NCI-H2081 (cell line): ENCODE measurements at places on chromosomes 2 and 18.

GRCh38 chr18:64872710-64873458, 724.0 kb upstream of the LINC00305 start:
- no peak for DNase-seq

DNA sequence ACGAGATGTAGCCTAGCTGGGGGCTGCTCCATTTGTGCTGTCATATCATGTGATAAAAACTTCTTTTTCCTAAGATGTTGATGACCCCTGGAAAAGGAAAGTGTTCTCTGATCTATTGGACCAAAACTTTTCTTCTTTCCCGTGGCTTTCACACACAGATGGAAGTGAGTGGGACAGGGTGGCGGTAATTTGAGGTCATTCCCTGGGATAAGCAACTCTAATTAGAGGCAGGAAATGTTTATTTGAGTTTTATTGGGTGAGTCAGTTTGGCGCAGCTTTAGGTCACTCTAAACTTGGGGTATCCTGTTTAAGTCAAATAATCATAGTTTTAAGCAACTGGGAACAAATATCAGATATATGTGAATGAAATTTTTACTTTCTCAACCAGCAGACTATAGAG, 221.0 kb upstream of the EPAS1 start:
- DNase-seq = no peak

DNA sequence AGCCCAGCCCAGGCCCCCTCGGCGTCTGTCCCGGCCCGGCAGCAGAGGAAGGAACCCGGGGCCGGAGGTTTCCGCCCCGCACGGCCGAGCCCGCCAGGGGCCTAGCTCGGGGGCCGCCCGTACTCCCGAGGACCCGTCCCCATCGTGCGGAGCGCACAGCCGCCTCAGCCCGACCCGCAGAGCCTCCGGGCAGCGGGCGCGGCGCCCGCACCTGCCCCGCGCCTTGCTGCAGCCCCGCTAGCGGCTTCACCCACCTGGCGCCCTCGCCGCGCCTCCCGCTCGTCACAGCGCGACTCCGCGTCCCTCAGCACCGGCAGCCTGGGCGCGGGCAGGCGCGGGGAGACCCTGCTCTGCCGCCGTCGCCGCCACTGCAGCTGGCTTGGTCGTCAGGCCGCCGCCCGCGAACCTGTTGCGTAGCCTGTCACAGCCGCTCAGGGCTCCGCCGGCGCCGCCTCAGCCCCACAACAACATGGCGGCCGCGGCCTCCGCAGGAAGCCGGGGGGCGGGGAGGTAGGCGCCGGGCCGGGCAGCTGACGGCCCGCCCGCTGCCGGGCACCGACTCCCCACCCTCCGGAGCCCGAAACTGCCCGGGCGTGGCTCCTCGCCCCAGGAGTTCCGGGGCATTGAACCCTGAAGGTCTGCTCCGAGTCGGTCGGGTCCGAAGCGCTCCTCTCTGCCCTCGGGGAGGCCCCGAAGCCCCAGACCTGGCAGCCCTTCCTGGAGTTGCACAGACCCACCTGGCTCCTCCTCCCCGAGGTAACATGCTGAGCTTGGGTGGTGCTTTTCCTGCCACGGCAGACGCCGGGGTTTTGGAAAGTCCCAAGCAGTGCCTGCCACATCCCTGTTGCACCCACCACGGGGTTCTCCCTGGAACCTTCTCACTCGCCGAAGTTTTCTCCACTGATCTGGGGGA, at the start of gene ITSN2:
Gene ITSN2, minus strand, starts transcription at position 487 of the 913 bp plus-strand sequence. CDS start 32,454 bp downstream, outside the sequence.
- DNase-seq = peak; percentile 72

DNA sequence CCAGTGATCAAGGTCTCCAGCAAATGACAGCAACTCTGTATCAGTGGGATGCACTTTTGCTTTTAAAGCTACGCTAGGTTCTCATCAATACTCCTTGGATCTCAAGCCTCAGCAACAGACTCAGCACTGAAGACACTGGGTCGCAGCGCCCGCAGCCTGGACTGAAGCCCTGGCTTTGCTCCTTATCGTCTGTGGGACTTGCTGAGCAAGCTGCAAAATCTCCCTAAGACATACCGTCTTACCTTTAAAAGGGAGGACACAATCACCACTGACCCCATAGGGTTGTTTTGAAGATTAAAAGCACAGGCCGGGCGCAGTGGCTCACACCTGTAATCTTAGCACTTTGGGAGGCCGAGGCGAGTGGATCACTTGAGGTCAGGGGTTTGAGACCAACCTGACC, 8.1 kb downstream of the CYB5A start:
- no peak for DNase-seq

DNA sequence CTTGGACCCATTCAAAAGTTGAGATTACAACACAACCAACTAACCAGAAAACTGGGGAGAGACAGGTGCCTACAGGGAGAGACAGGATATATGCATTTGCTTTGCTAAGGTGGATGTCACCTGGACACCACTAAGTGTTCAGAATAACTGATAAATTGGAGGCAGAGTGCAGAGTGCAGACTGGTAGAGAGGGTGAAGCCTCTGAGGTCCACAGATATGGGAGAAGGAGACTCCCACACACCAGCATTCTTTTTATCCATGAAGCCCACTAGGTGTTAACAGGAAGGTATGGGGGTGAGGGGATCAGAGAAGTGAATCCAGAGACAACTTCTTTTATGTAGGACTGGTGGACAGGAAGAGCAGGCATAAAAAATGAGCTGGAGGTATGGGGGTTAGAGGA, 1310.0 kb upstream of the ZEB2 start:
- DNase-seq = no peak

GRCh38 chr2:120012363-120012762, 514 bp upstream of the EPB41L5 start:
- no peak for DNase-seq
